ENCODE measurements at places on chromosomes 5 and 9.

DNA sequence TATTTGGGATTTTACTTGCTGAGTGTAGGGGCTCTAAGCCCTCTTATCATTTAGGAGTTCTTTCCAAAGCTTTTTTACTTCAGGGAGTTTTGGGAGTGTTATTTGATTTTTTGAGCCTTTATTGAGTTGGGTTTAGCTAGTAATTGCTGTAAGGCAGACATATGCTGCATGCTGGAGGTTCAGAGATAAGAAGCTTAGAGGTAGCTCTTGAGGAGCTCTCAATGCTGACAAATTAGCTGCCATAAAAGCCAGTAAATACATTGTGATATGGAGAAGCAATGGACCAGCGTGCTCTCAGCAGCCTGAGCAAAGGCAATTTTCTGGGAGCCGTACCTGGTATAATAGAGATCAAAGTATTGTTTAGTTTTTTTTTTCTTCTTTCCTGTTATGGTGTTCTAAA lies 11.6 kb downstream of the ARHGEF28 start:
- DNase-seq: no peak

- DNase-seq: no peak
Observed at GRCh38 chr9:89219637-89220036, 41.0 kb upstream of the SHC3 start.

DNA sequence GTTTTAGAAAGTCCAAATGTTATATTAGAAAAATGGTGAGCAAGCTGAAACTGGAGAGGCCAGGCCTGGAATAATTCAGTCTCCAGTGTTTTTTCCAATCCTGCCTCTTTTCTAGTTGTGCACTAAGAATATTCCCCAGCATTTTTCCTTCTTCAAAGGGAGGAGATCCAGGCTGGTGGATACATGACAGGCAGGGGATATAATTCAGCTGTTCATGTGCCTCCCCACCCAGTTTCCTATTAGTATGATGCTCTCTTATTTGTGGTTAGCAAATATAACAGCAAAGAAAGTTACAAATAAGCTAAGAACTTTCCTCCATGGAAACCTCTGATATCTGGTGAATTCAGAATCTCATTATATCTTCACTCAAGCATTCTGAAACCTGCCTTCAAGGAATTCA lies 216.4 kb downstream of the TARS1 start:
- no peak for DNase-seq

DNA sequence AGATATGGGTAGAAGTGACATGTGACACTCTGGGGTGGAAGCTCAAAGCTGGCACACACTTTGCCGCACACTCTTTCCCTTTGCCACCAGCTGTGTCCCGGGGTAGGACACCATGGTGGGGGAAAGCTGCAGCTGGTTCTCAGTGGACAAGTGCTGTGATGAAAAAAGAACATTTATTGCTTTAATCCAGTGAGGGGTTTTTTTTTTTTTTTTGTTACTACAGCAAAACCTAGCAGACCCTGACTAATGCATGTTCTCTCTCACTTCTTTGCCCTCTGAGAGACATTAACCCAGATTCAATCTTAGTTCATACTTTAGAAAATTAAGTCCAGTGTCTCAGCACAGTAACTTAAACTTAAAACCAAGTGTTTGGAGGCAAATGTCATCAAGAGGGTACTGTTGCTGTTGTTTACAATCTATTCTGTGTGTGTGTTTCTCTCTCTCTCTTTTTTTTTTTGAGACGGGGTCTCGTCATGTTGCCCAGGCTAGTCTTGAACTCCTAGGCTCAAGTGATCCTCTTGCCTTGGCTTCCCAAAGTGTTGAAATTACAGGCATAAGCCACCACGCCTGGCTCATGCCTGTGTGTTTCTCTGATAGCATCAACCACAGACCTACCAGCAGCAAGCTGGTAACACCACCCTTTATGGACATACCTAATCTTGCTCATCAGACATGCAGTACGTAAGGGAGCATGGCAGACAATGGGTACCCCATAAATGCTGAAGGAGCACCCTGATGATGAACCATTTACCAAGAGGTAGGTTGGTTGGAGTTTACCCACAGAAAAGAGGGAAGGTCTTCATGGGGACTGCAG lies 84.7 kb upstream of the TBC1D2 start:
- DNase-seq: no peak

- no peak for DNase-seq
Observed at GRCh38 chr9:87991151-87991870, 17.0 kb upstream of the CDK20 start.

- DNase-seq: peak; percentile 73
Observed at GRCh38 chr5:136191304-136192014, 1.5 kb downstream of the SMIM32 start.

GRCh38 chr9:6897898-6898302 lies 140.1 kb downstream of the KDM4C start:
- DNase-seq: no peak

GRCh38 chr9:86406366-86406765 lies 52.2 kb upstream of the TUT7 start:
- DNase-seq: peak; percentile 83

DNA sequence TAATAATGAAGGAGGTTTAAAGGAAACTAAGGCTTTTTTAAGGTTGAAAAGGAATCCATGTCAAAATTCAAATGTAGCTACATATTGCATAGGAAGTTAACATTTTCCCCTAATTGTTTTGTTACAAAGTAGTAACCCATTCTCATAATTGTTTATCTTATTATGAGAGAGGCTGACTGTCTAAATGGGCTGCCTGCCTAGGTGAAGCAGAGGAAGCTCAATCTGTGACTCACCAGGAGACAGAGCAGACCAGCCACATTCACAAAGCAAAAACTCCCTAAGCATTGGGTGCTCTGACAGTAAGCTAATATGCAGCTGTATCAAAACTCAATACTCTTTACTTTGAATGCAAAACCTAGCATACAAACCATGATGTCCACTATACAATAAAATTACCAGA lies 208.5 kb downstream of the ROR2 start:
- DNase-seq: peak; percentile 93

- DNase-seq: no peak
Observed at GRCh38 chr9:35758475-35759050, 4.5 kb upstream of the MSMP start.

- peak; percentile 79 for DNase-seq
Observed at GRCh38 chr5:98934546-98934945, 5.7 kb upstream of the CHD1 start.

GRCh38 chr5:37206736-37207135 lies 42.4 kb downstream of the CPLANE1 start:
- DNase-seq: peak; percentile 13

- no peak for DNase-seq
Observed at GRCh38 chr5:56286015-56286884, 53.1 kb upstream of the ANKRD55 start.

GRCh38 chr5:133466556-133467334 lies 145.6 kb downstream of the FSTL4 start:
- no peak for DNase-seq

GRCh38 chr9:7153134-7153533 lies 395.4 kb downstream of the KDM4C start:
- no peak for DNase-seq

DNA sequence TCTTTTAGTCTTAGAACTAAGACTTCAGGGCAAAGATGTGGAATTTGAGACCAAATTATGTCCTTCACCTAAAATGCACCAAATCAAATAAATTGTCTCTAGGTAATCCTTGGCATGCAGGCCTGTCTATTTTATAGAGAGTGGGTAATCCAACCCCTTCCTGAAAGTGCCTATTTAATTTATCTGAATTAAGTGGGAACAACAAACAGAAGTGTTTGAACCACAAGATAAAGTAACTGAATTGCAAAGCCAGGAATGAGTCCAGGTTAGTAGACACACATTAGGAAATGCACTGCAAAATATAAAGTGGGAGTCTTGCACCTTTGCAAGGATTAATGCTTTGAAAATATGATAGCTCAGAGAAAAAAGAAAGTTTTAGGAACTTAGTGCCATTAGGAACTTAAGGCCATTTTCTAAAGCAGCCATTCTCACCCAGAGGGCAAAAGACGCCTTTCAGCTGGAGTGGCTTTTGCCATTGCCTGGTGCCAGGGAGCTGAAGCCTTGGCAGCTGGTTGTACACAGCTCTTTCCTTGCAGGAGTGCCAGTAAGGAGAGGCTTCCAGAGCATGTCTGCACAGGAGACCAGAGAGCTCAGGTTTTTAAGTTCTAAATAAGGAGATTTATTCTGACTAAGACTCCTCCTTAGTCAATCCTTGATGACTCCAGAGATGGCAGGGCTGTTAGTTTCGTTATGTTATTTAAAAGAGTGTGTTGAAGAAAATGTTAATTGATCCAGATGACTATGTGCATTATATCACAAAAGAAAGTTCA lies 151.7 kb upstream of the ELL2 start:
- DNase-seq: peak; percentile 62

DNA sequence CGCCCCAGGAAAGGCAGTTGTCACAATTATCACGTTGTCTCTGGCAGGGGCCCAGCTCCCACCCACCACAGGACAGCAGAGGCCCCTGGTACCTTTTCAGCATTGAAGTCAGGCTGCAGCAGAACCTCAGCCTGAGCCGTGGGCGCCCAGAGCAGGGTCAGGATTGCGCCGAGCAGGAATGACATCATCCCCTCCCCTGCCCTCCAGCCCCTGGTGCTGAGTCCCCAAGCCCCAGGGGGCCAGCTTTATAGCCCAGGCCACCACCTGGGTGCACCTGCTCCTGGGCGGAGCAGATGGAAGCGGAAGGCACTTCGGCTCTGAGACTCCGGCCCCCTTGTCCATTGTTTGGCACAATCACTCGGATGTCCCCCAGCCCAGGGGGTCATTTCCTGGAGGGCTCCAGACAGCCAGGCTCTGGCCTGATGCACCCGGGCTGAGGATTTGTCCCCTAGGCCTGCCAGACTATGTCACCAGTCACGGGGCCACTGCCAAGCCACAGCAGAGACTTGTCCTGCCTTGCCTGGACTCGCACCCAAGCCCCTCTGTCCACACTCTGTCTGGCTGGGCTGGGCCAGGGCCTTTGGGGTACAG lies at the start of gene LCN15:
Gene LCN15, minus strand, starts transcription at position 218 of the 591 bp plus-strand sequence. Its CDS starts 30 bp downstream, at position 188.
- DNase-seq: no peak

DNA sequence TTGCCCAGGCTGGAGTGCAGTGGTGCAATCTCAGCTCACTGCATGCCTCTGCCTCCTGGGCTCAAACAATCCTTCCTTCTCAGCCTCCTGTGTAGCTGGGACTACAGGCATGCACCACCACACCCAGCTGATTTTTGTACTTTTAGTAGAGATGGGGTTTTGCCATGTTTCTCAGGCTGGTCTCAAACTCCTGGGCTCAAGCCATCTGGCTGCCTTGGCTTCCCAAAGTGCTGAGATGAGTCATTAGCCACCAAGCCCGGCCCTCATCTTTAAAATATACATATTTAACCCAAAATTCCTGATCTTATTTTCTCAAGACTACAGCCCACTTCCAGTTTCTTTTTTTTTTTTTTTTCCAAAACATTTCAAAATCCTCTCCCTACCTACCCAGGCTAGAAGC lies 31.7 kb upstream of the MINAR2 start:
- no peak for DNase-seq

GRCh38 chr9:32403567-32404260 lies 19.3 kb downstream of the ACO1 start:
- no peak for DNase-seq

- peak; percentile 47 for DNase-seq
Observed at GRCh38 chr5:116272281-116272941, 187.6 kb downstream of the COMMD10 start.

- no peak for DNase-seq
Observed at GRCh38 chr9:118162716-118163115, 458.5 kb downstream of the TLR4 start.

DNA sequence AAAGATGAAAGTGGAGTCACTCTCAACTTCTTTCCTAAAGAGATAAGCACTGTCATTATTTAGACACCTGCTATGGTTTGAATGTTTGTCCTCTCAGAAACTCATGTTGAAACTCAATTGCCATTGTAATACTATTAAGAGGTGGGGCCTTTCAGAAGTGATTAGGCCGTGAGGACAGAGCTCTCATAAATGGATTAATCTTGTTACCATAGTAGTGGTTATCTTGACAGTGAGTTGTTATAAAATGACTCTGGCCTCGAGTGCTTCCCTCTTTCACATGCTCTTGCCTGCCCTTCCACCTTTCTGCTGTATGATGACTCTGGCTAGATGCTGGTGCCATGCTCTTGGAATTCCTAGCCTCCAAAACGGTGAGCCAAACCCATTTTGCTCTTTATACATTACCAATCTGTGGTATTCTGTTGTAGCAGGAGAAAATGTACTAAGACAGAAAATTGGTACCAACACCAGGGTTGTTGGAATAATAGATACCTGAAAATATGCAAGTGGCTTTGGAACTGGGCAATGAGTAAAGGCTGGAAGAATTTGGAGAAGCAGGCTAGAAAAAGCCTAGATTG lies 38.0 kb downstream of the GDA start:
- DNase-seq: no peak

- no peak for DNase-seq
Observed at GRCh38 chr5:129125819-129126218, 31.3 kb downstream of the ISOC1 start.

DNA sequence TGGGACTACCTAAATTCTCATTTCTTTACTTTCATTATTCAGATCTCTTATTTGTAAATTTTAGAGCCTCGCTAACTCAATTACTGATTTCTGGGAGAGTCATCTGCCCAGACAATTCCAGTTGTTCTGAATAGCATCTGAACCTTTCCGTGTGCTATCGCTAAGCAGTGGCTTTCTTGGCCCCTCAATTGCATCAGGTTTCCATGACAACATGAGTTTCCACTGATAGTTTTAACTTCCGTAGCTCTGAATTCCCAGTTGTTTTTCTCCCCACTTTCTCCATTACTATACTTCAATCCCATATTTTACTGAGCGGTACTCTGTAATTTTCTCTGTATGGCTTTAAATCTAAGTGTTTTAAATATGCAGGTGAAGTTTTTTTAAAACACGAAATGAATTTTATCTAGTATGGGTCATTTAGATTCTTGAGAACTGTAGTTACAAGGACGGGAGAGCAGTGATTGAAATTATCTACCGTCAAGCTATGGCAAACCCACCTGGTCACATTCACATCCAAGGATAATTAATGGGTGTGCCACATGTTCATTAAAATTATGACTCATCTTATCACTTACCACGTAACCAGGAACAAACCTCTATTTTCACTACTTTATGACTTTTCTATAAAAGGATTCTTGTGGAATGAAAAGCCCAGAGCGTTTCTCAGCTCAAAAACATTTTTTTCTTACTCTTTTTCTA lies 223.5 kb upstream of the PCSK5 start:
- no peak for DNase-seq

- no peak for DNase-seq
Observed at GRCh38 chr5:43560128-43560527, 3.3 kb upstream of the PAIP1 start.

GRCh38 chr5:89200899-89201298 lies 317.9 kb upstream of the MEF2C start:
- DNase-seq: no peak

- no peak for DNase-seq
Observed at GRCh38 chr9:126592461-126592860, 21.3 kb upstream of the LMX1B start.

GRCh38 chr5:110900829-110901228 lies 162.0 kb downstream of the SLC25A46 start:
- peak; percentile 49 for DNase-seq

Data from GM23248 (cell line).